ENCODE measurements at places on chromosomes 7 and 10.
A peak's percentile ranks its signal among the peaks of the same experiment; 100 is the strongest.

DNA sequence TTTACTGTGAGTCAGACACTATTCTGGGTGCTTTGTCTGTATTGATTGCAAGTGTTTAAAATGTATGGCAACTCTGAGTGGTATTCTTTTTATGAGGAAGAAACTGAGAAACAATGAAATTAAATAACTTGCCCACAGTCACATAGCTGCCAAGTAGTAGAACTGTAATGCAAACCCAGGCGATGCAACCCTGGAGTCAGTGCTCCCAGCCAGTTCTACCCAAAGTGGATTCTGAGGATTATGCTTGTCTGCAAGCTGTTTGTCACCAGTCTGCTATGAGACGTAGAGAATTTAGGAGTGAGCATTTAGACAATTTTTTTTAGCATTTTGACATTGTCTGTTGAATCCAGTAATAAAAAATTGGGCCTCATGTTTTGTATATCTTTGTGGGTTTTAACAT, 306.0 kb upstream of the LRGUK start:
- DNase-seq: no peak

DNA sequence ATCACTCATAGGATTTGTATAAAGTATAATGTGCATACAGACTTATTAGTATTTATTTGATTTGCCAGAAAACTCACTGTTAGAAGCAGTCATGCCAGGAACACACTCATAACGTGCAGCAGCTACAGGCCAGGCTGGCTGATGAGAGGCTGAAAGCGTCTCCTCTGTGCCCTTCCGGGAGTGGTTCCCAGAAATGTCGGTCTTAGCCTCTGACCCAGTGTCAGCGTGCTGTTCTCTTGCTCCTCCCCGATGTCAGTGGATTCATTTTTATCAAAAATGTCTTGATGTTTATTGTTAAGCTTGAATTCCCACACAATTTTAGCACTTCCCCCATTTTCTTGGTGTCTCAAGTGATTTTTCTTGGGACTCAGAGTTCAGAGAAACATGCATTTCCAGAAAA, 33.3 kb upstream of the GARS1 start:
- DNase-seq: no peak

DNA sequence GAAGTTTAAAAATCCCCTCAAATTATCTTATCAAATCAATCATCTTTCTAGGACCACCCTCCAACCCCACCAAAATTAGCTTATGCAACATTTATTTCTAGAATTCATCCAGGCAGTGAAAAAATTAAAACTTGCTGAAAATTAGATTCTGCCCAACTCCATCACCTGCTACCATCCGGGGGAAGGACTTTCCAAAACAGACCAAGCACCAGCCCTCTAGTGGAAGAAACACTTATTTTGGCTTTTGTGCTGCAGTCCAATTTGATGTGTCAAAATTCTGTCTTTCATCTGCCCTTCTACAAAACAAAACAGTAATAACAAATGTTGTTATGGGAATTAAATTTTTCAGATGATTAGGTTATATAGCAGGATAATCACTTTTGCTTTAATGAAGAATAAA, 35.1 kb downstream of the GCC1 start:
- DNase-seq: no peak

DNA sequence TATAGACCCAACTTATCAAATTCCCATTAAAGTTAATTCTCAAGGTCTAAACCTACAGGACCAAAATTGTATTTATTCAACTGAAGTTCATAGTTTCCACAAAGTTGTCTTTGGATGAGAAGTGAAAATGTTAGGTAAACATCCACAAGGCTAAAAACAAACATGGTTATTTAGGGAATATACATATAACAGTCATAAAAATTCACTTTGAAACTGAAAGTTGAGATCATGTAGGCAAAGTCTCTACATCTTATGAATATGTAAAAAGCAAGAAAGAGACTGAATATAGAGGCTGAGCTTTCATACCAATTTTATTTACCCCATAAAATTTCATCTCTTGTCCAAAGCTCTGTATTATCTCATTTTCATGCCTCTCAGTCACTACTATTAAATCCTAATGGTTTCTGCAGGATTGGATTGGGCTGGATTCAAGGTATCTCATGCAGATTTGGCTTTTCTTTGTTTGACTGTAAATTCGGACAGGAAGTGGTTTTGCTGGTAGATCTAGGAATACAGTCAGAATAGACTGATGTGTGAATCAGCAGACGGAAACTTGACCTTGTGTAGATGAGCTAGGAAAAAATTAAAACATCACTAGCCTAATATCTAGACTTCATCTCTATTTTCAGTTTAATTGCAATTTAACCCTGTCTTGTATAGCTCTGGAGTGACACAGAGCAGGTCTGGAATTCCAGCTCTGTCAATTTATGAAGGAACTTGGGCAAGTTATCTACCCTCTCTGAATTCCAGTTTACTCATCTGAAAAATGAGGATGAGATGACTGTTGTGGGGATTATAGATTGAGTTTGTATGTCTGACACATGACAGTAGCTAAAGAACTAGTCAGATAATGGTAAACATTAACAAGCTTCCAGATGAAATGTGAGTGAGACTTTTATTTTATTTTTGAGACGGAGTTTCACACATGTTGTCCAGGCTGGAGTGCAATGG, 27.3 kb upstream of the SKAP2 start:
- no peak for DNase-seq

- peak; percentile 49 for DNase-seq
Observed at GRCh38 chr10:35300063-35300699, 36.1 kb upstream of the CCNY start.

DNA sequence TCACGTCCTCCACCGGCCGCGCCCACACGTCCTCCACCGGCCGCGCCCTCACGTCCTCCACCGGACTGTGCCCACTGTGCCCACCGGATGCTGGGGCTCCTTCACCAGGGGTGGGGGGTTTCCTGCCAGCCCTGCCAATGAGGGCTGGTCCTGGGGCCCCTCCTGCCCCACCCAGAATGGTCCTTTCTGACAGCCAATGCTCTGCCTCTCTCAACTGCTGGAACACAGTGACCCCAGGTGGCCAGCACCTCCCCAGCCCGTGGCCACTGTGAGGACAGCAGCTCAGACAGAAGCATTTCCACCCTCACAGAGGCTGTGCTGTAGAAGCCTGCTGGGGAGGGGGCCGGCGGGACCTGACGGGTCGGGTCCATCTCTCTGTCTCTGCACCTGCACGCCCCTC, 90.1 kb upstream of the DNAAF5 start:
- no peak for DNase-seq

GRCh38 chr10:97030894-97031293, 154.9 kb downstream of the SLIT1 start:
- DNase-seq: no peak

DNA sequence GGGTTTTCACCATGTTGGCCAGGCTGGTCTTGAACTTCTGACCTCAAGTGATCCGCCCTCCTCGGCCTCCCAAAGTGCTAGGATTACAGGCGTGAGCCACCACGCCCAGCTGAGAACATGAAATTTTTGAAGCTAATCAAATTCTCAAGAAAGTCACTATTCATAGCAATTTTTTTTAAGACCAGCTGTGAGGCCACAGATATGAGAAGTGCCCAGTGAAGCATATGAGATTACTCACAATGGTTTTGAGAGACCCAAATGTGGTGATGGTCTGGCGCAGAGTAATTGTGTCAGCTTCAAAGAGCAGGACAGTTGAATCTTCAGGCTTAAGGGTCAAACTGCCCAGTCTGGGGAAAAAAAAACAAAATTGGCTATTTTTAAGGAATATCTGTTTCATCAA, 16.2 kb downstream of the NCOA4 start:
- DNase-seq: no peak

DNA sequence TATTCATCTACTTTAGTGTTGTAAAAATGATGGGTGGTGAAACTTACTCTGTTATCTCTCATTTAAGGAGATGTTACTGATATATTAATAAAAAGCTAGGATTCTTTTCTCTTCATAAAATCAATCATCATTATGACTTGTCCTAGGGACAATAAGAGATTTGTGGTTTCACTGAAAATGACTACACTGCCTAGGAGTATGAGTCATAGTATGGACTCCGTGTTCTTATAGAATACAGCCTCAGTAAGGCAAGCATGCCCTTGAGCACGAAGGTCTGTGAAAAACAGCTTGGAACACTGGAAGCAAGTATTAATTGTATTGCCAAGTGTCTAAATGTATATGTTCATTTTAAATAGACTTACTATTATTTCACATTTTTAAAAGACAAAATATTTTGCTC, 749.2 kb upstream of the PCDH15 start:
- DNase-seq: no peak

- no peak for DNase-seq
Observed at GRCh38 chr10:127921075-127921752, 14.3 kb downstream of the PTPRE start.

GRCh38 chr10:87668324-87669074, 8.8 kb downstream of the PAPSS2 start:
- DNase-seq: no peak

DNA sequence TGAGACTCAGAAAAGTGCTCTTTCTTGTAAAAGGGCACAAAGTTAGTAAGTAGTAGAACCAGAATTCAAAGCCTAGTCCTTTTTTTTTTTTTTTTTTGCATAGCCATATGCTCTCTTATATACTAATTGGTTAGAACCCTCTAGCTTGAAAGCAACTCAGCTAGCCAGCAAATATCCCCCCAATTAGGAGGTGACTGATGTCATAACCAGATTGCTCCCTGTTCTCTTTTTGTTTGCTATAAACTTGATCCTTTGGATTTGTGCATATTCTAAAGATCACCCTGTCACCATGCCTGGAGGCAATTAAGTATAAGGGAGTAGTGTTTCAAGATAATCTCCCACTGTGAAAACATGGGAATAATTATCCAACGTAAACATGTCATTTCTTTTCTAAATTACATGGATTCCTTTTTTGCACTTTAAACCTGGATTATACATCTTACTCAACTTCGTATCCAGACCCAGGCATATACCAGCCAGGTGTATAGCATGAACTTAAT, 963.4 kb downstream of the CNTNAP2 start:
- no peak for DNase-seq

- DNase-seq: no peak
Observed at GRCh38 chr10:109019001-109019424, 904.3 kb downstream of the XPNPEP1 start.

GRCh38 chr7:28481091-28481926, 69.0 kb downstream of the CREB5 start:
- no peak for DNase-seq

DNA sequence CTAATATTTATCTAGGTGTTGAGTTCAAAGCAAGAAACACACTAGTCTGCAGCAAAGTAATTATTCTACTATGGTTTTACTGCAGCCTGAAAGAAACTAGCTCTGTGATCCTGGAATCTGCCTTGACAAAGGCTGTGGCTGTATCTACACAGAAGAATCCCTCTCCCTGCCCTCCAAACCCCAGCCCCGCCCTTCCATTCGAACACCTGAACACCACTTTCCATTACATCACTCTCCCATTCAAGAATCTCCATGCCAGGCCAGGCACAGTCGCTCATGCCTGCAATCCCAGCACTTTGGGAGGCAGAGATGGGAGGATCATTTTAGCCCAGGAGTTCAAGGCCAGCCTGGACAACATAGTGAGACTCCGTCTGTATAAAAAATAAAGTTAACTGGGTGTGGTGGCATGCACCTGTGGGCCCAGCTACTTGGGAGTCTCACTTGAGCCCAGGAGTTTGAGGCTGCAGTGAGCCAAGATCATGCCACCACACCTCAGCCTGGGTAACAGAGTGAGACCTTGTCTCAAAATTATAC, 23.3 kb downstream of the LRRC20 start:
- DNase-seq: no peak

DNA sequence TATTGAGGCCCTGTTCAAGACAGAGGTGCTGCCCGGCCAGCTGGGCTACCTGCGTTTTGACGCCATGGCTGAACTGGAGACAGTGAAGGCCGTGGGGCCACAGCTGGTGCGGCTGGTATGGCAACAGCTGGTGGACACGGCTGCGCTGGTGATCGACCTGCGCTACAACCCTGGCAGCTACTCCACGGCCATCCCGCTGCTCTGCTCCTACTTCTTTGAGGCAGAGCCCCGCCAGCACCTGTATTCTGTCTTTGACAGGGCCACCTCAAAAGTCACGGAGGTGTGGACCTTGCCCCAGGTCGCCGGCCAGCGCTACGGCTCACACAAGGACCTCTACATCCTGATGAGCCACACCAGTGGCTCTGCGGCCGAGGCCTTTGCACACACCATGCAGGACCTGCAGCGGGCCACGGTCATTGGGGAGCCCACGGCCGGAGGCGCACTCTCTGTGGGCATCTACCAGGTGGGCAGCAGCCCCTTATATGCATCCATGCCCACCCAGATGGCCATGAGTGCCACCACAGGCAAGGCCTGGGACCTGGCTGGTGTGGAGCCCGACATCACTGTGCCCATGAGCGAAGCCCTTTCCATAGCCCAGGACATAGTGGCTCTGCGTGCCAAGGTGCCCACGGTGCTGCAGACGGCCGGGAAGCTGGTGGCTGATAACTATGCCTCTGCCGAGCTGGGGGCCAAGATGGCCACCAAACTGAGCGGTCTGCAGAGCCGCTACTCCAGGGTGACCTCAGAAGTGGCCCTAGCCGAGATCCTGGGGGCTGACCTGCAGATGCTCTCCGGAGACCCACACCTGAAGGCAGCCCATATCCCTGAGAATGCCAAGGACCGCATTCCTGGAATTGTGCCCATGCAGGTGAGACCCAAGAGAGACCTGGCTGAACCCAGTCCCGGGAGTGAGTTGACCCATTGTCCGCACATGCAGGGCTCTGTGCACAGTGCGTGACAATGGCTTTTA, 2.8 kb downstream of the RBP3 start:
- DNase-seq: no peak

DNA sequence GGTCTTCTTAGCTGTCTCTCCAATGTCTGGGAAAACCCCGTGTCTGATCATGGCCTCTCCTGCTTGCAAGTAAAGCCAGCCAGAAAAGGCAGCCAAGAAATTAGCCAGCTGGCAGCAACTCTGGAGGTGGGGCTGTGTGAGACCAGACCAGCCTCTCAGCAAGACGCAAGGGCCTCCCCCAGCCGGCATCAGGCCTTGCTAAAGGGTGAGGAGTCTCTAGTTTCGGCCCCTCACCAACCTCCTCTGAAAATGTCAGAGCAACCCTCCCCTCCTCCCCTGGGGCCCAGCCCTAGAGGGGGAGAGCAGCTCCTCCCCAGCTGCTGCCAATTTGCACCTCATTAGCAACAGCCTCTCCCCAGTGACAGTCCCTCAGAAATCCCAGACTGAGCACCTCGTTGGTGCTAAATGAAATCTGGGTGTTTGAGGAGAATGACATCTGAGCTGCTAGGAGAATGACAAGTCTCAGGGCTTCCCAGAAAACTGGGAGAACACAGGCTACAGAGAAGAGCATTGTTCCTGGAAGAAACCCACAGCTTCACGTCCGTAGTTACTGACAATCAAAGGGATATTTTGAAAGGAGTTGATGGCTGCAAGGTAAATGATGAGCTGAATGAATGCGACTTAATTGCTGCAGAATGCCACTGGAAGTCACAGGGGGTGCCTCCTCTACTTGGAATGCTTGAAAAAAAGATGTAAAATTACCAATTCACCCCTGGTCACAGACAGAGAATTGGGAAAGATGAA, 25.9 kb downstream of the DGKI start:
- DNase-seq: no peak

- no peak for DNase-seq
Observed at GRCh38 chr10:112810711-112811151, 139.3 kb upstream of the TCF7L2 start.

DNA sequence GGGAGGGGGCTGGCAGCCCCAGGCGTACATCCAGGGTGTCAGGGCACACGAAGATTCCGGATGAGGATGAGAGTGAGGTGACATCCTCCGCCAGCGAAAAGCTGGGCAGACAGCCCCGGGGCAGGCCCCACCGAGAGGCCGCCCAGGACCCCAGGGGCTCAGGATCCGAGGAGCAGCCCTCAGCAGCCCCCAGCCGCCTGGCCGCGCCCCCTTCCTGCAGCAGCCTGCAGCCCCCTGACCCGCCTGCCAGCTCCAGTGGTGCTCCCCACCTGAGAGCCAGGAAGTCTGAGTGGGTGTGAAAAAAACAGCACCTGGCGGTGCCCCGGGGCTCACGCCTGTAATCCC, 3.2 kb downstream of the GJD4 start:
- DNase-seq: no peak
